ENCODE measurements at places on chromosomes 1 and 21.

DNA sequence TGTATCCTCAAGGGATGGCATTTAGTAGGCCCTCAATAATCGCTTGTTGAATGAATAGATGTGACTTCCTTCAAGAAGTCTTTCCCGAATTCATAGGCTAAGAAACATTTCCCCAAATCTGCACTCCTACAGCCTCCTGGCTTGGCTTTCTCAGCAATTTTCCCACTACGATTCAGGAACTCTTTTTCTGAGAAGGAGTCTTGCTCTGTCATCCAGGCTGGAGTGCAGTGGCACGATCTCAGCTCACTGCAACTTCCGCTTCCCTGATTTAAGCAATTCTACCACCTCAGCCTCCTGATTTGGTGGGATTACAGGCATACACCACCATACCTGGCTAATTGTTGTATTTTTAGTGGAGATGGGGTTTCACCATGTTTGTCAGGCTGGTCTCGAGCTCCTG lies 37.9 kb upstream of the IFFO2 start:
- H3K4me1 ChIP-seq = no peaks in the 10 kb centered on the region
- no peaks in the 10 kb centered on the region for H3K27me3 ChIP-seq
- no peaks in the 10 kb centered on the region for H3K36me3 ChIP-seq
- DNase-seq = peak; percentile 13
- H3K27ac ChIP-seq = no peak overlapping the region

DNA sequence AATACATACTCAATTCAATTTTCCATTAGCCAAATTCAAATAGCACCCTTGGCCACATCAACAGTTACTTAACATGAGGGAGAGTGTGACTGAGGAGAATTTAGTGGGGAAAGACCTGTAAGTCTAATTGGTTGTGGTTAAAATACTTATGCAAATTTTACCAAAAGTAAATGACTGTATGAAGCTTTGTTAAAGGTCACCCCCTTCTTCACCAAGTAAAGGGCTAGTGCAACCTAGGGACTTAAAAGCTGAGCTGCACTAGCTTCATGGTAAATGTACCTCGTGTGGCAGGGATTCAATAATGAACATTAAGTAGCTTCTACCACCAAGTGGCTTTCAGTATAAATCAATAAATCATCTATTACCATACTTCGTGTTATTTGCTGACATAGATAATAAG lies 372.0 kb downstream of the NTNG1 start:
- no peak for DNase-seq
- no peak overlapping the region for H3K4me3 ChIP-seq
- H3K27ac ChIP-seq = no peak overlapping the region
- no peaks in the 10 kb centered on the region for H3K36me3 ChIP-seq
- no peaks in the 10 kb centered on the region for H3K27me3 ChIP-seq

DNA sequence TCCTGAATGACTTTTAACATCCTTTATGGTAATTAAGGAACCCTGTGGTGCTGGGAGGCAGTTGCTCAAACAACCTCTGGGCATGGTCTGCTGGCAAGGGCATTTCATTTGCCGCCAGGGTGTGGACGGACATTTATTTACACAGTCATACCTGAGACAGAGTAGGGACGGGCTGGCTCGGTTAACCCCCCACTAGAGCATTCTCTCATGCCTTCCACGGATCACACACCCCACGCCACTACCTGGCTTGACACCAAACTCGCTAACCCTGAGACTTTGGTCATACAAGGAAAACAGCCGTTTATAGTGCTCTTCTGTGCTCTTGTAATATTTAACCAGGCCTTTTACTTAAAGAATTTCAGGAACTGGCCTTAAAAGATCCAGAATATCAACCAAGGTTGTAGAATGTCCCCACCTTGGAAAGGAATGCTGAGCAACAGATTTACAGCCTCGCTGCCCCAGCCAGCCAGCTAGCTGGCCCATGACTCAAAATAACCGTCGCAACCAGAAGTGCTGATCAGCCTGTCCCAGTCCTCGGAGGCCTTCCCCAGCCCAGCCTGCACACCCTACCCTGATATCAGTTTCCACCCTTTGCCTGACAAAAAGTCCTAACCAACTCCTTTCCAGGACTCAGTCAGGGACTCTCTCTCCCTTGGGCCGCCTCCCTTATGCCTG lies 6.5 kb upstream of the PDXK start:
- peak overlapping the region; percentile 63 for H3K27ac ChIP-seq
- peaks cover 3% of the 10 kb centered on the region for H3K4me1 ChIP-seq
- no peak for DNase-seq

DNA sequence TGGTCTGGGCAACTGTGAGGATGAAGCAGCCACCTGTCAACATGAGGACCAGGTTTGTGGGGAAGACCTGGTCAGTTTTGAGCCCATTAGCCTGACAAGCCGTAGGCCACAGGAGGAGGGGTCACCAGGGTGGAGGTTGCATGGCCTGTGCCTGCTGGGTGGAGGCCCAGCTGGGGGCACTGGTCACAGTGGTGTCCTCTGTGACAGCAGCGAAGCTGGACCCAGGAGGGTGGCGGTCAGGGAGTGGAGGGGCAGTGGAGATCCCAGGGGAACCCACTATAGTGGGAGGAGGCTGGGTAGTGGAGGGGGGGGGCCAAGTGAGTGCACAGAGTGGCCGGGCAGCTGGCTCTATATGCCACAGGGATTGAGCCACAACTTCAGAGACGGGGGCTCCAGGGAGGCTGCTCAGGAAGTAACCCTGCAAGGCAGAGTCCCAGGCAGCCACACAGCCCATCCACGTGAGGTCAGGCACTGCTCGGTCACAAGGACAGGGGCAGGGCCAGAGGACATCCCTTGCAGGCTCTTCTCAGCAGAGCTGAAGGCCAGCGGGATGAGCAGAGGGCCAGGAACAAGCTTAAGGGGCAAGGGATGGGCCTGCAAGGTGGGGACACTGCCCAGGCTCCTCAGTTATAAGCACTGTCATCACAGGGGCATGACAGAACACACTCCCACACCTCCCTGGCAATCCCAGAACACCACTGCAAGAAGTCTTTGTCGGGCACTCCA lies 2.3 kb upstream of the C1orf35 start:
- H3K27ac ChIP-seq = no peak overlapping the region
- no peaks in the 10 kb centered on the region for H3K27me3 ChIP-seq
- no peak overlapping the region for H3K4me3 ChIP-seq
- H3K36me3 ChIP-seq = peaks cover 23% of the 10 kb centered on the region
- DNase-seq = no peak
- H3K4me1 ChIP-seq = peaks cover 30% of the 10 kb centered on the region

DNA sequence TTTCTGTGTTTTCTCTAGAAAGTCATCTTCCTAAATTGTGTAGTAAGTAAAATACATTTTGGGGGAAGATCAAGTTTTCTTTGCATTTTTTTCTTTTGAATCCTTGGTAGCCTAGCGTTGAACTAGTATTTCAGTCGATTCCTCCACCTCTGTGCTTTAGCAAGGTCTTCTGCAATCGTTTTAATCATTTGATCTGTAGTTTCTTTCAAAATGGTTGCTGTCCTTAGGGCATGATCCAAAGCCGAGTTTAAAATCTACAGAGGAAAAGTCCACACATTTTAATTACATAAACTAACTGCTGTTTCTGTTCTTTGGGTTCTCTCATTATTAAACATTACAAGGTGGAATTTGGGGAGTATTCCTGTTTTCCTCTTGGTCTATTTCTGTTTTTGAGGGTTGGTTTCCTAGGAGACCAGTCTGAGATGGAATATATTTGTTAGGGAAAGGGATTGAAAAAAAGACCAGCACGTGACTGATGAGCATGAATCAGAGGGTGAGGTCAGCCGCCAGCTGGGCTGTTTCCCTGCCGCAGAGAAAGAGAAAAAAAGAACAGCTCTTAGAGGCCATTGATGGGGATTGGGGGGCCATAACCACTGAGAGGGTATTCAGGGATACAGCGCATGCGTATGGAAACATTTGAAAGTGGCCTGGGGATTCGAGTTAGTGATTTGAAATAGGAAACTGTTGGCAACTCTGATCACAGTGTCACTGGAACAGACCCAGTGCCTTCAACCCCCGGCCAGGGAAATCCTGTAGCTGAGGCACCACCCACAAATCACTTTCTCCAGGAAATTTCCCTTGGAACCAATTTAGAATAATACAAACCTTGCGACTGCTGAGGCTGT lies 40.6 kb downstream of the AKNAD1 start:
- peak overlapping the region; percentile 86 for H3K27ac ChIP-seq
- H3K27me3 ChIP-seq = no peaks in the 10 kb centered on the region
- H3K4me3 ChIP-seq = peak overlapping the region; percentile 52
- H3K4me1 ChIP-seq = peaks cover 4% of the 10 kb centered on the region
- H3K36me3 ChIP-seq = no peaks in the 10 kb centered on the region
- peak; percentile 90 for DNase-seq

DNA sequence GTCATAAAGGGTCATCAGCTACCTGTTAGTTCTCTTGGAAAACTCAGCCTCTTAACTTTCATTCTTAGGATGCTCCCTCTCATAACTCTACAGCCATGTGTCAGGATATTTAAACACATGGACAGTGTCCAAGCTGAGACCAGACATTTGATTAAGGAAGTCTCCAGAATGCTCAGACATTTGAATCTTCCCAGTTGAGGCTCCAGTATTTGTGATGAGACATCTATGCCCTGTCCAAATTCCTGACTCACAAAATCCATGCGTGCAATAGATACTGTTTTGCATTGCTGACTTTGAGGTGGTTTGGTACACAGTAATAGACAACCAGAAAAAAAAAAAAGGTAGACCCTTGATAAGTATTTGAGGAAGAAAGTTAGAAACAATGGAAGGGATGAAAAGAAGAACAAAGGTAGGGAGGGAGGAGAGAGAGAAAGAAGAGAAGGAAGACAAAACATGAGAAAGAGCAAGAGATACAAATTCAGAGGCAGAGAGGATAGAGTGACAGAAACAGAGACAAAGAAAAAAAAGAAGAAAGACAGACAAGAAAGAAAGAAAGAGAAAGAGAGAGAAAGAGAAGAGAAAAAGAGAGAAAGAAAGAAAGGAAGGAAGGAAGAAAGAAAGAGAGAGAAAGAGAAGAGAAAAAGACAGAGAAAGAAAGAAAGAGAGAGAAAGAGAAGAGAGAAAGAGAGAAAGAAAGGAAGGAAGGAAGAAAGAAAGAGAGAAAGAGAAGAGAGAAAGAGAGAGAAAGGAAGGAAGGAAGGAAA lies 275.5 kb upstream of the PRMT6 start:
- DNase-seq = no peak
- no peak overlapping the region for H3K27ac ChIP-seq
- H3K4me1 ChIP-seq = no peaks in the 10 kb centered on the region
- H3K4me3 ChIP-seq = no peak overlapping the region
- H3K36me3 ChIP-seq = no peaks in the 10 kb centered on the region
- H3K27me3 ChIP-seq = no peaks in the 10 kb centered on the region

DNA sequence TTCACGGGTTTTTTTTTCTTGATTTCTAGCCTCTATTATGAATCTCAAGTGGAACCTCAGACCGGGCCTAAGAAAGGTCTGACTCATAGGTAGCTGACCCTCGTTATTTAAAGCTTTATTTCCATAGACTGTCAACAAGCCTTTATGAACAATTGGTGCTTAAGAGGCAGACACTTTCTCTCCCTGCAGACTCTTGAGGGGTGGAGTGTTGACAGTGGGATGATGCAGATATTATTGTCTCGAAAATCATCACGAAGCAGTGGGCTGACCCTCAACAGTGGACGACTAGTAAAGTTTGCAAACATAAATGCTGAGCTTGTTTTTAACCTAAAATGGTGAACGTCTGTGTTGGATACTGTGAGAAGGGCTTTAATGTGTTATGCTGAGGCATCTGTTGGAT lies 1.8 kb downstream of the SFT2D2 start:
- H3K27me3 ChIP-seq = no peaks in the 10 kb centered on the region
- peak overlapping the region; percentile 92 for H3K27ac ChIP-seq
- peak overlapping the region; percentile 85 for H3K4me3 ChIP-seq
- H3K4me1 ChIP-seq = peaks cover 21% of the 10 kb centered on the region
- DNase-seq = no peak
- peaks cover 17% of the 10 kb centered on the region for H3K36me3 ChIP-seq

DNA sequence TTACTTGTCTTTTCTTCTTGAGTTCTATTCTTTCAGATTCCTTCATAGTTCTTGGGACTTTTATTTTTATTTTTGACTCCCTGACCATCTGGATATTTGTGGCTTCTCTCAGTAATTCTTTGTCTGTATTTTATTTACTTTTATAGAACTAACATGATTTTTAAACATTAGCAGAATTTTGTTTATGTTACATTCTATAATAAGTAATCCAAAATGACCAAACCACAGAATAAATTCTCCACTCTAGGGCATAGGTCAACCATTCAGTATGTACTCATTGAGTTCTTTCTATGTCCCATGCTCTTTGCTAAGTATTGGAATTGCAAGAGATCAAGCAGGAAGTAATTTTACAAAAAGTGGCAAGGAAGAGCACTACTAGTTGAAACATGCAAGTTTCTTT lies 969.0 kb downstream of the TTLL7 start:
- no peak overlapping the region for H3K4me3 ChIP-seq
- H3K27me3 ChIP-seq = no peaks in the 10 kb centered on the region
- H3K4me1 ChIP-seq = no peaks in the 10 kb centered on the region
- no peaks in the 10 kb centered on the region for H3K36me3 ChIP-seq

GRCh38 chr1:6464514-6464836 lies 1.5 kb downstream of the TNFRSF25 start:
- no peak for DNase-seq
- H3K27me3 ChIP-seq = no peaks in the 10 kb centered on the region
- H3K4me1 ChIP-seq = no peaks in the 10 kb centered on the region

DNA sequence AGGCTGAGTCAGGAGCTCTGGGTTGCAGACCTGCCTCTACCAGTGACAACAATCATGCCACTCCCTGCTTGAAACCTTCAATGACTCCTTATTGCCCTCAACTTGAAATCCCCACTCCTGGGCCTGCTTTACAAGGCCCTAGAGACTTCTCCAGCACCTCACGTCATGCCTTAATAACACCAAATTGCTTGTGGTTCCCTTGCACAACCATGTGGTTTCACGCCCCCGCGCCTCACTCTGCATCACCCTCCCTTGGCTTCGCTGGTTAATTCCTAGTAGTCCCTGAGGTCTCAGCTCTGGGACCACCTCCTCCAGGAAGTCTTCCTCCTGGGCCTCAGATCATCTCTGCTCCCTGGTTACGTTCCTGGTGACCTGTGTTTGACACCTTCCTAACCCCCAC lies 33.0 kb downstream of the EPHA2 start:
- H3K4me3 ChIP-seq = no peak overlapping the region
- no peaks in the 10 kb centered on the region for H3K27me3 ChIP-seq
- no peak for DNase-seq

- no peak overlapping the region for H3K4me3 ChIP-seq
- H3K27ac ChIP-seq = no peak overlapping the region
- no peaks in the 10 kb centered on the region for H3K27me3 ChIP-seq
- no peaks in the 10 kb centered on the region for H3K36me3 ChIP-seq
These were observed 7.7 kb downstream of the C1orf226 start for GRCh38 chr1:162389021-162389818.

DNA sequence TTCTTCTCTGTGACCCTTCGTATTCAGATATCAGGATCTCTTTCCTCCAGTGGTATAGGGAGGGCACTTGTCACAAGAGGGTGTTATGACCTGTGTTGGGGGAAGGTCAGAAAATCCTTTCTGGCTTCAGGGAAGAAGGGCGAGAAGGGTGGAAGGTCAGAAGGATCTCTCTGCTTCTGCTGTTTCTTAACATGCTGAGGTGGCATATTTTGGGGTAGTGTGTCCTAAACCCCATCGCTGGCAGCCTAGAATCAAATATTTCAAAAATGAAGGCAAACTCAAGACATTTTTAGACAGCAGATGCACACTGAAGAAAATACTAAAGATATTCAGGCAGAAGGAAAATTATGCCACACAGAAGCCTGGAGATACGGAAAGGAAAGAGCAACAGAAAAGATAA lies 207.6 kb downstream of the TM2D1 start:
- no peaks in the 10 kb centered on the region for H3K27me3 ChIP-seq
- DNase-seq = no peak
- H3K27ac ChIP-seq = no peak overlapping the region
- H3K4me3 ChIP-seq = no peak overlapping the region
- no peaks in the 10 kb centered on the region for H3K4me1 ChIP-seq

GRCh38 chr1:24362982-24363614 lies 43.9 kb downstream of the GRHL3 start:
- no peaks in the 10 kb centered on the region for H3K27me3 ChIP-seq
- H3K4me3 ChIP-seq = no peak overlapping the region
- no peak for DNase-seq
- no peak overlapping the region for H3K27ac ChIP-seq
- no peaks in the 10 kb centered on the region for H3K36me3 ChIP-seq

Data from ascending aorta (tissue), 2 donors.